Activated CD4-positive, alpha-beta T cell treated with anti-CD3 and anti-CD28 coated beads for 36 hours (primary cell): ENCODE measurements at places on chromosomes 2 and 18. TPM values are rescaled to one million over a fixed set of nuclear protein-coding genes. Genes with fewer than 3 reads are reported as not detected.

Gene MAPK4
- not detected for total RNA-seq

GRCh38 chr2:137886083-137886831, 78.0 kb upstream of the HNMT start:
- no peak overlapping the region for H3K27ac ChIP-seq
- DNase-seq: no peak
- H3K36me3 ChIP-seq: no peaks in the 10 kb centered on the region
- no peaks in the 10 kb centered on the region for H3K4me1 ChIP-seq
- H3K27me3 ChIP-seq: peaks cover 4% of the 10 kb centered on the region

Gene CNTNAP5
- not detected for total RNA-seq

DNA sequence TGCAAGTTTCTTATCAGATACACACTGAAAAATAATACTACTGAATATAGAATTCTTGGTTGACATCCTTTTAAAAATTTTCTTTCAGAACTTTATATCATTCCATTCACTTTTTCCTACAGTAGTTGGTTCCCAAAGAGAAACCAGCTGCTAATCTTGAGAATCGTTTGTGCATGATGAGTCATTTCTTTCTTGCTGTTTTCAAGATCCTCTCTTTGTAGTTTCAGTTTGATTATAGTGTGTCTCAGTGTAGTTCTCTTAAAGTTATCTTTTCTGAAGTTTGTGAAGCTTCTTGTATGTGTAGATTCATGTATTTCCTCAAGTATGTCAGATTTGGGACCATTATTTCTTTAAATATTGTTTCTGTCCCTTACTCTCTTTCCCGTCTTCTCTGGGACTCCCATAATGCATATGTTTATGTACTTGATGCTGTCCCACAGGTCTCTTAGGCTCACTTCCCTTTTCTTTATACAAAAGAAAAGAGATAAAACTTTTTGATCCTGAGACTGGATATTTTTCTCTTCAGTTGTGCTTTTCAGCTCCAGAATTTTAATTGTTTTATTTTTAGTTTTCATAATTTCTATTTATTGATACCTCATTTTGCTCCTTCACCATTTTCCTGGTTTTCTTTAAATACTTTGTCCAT, 801.0 kb downstream of the TDRD15 start:
- H3K27ac ChIP-seq: no peak overlapping the region
- DNase-seq: no peak
- H3K27me3 ChIP-seq: no peaks in the 10 kb centered on the region
- H3K4me3 ChIP-seq: no peak overlapping the region
- H3K36me3 ChIP-seq: no peaks in the 10 kb centered on the region
- no peaks in the 10 kb centered on the region for H3K4me1 ChIP-seq

DNA sequence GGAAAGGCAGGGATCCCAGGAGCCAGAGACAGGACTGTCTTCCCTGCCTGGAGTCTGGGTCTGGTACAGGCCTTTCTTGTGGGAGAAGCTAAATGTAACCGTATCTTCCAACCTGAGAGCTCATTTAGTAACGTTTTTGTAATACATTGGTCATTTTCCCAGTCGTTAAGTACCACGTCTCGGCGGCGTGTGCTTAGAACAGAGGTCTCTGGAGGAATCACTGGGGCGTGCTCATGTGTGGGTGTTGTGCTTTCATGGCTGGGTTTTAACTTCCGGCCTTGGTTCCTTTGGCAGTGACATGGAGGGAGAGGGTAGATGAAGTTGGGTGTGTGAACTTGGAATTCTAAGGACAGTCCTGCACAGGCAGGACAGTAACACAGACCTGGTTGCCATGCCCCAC, 79.7 kb downstream of the NCK2 start:
- no peak for DNase-seq
- H3K27me3 ChIP-seq: no peaks in the 10 kb centered on the region
- H3K36me3 ChIP-seq: peaks cover 74% of the 10 kb centered on the region
